ENCODE measurements at places on chromosomes 13 and 19.

DNA sequence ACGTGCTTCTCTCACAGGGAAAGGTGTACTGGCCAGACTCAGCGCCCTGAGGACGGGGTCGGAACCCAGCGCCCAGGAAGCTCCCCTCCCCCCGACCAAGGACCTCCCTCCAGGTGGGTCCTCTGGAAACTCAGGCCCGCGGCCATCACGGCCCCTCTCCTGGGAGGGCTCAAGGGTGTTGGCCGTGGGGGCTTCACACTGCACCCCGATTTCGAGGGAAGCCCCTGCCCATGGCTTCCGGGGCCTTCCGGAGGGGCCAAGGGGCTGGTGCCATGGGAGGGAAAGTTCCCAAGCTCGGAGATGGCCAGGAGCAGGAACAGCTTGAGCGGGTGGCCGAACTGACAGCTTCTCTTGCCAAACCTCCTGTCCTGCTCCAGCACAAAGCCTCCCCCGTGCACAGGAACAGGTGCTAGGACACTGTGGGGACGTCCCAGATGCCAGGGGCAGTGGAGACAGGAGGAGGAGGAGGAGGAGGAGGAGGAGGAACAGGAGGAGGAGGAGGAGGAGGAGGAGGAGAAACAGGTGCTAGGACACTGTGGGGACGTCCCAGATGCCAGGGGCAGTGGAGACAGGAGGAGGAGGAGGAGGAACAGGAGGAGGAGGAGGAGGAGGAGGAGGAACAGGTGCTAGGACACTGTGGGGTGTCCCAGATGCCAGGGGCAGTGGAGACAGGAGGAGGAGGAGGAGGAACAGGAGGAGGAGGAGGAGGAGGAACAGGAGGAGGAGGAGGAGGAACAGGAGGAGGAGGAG lies 10.0 kb downstream of the SBNO2 start:
- no peak for DNase-seq

GRCh38 chr19:46181388-46181779 lies 33.3 kb downstream of the IGFL2 start:
- DNase-seq, result no peak

DNA sequence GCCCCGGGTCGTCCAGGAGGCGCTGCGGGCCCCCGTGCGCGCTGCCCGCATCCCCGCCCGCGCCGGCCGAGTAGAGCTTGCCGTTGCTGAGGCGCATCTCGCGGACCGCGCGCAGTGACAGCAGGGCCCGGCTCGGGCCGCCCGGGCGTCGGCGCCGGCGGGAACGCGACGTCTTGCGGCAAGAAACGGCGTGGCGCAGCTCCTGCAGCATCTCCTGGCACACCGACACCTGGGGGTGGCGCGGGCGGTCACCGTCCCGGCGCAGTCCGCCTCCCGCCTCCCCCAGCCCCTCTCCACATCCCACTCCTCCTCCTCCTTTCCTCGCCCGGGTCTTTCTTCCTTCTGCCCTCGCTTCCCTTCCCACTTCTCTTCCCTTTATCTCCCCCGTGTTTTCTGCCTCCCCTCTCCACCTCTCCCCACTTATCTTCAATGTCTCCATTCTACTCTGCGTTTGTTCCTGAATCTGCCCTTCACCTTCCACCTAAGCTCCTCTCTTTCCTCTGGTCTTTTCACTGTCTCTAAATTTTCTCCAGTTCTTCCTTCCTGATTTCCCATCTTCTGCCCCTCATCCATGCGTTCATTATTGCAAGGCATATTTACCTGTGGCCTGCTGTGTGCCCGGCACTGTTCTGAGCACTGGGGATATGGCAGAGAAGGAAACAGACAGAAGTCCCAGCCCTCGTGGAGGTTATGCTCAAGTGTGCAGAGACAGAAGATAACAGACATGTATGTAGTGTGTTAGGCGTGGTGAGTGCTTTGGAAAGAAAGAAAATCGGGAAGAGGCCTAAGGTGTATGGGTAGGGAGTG lies 5.2 kb upstream of the ATP1A3 start:
- no peak for DNase-seq

DNA sequence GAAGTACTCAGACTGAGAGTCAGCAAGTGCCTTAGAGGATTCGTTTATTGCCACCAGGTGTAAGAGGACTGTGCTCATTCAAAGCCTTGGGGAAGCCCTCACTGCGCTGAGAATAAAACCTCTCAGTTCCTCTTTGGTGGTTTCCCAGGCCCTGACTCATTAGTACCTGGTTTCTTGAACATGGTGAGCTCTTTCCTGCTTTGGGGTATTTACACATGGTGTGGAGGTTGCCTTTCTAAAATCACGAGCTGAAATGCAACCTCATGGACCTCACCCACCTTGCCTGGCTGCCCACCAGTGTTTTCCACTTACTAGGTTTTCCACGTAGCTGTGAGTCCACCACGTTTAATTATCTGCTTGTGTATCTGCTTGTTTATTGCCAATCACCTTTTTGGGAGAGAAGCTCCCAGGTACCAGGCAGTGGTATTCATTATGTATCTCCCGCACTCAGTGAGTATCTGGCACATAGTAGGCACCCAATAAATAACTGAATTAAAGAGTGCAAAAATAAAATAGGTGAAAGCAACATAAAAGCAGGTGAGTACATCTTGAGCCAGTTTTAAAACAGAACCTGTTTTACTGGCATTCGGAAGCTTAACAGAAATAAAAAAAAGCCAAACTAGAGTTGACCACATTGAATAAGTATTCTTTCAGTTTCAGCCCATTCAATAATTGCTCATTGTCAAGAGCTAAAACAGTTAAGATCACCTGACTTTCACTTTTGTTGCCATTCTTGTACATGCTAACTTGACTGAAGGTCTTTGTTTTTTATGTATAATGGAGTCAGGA lies 533.0 kb downstream of the MYO16 start:
- DNase-seq, result no peak

DNA sequence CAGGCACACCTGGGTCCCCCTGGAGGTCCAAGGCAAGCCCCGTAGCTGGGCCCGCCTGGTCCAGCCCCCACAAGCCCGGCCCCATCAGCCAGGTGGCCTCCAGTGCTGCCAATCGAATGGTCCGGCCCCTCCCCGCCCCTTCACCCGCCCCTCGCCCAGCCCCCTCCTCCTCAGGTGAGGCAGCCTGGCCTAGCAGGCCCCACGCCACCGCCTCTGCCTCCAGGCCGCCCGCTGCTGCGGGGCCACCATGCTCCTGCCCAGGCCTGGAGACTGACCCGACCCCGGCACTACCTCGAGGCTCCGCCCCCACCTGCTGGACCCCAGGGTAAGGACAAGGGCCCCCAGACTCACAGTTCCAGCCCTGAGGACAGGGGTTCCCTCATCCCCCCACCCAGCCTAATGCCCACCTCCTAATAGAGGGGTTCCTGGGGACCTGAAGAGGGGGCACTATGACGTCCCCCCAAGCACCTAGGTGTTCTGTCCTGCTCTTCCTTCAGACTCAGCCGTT lies at the start of gene HPN:
Gene HPN (plus strand): TSS at position 174 of the 508 bp plus-strand sequence. CDS start 786 bp downstream, outside the sequence.
- no peak for DNase-seq

DNA sequence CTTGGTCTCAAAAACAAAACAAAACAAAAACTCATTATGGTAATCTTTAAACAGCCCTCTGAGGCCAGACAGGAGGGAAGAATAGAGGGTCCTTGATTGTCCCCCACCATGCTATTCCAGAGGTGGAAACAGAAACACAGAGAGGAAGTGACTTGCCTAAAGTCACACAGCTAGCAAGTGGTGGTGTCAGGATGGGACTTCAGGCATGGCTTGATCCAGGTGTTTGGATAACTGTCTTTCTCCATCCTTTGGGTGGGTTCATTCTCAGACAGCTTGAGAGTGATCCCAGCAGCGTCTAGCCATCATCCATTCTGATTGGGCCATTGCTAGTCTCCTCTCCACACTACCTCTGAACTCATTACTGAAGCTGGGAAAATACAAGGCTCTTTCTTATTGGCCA lies 12.5 kb downstream of the COLGALT1 start:
- no peak for DNase-seq

DNA sequence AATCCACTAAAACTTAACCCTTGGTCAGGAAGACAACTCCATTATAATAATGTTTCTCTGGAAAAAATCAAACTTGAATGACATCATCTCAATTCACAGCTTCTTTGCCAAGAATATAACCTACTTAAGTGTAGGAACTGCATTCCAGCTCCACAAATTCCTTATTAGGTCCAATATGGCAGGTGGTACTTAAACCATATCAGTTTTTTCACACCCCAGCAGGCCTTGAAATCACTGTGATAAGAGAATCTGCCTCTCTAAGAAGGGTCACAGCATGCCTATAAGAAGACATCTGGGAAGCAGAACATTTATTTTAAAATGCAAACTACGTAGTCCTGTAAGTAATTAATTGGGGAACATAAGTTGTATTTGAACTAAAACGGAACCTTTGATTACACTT lies 687.8 kb downstream of the DIAPH3 start:
- DNase-seq, result no peak

GRCh38 chr19:37999309-38000213 lies 92.6 kb downstream of the SIPA1L3 start:
- DNase-seq, result no peak

DNA sequence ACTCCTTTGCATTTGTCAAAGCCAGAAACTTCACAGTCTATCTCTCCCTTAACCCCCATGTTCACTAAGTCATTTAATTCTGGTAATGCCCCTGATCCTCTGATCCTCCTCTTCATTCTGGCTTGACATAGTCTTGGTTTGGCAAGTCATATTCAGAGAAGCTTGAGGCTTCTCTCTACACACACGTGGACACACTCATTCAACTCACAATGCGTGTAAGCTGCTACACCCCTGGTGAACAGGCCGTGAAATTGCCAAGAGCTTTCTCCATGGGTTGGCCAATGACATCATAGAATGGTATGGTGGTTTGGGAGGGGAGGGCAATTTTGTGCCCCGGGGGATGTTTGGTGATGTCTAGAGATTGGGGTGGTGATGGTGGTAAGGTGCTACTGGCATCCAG lies 47.9 kb upstream of the FLT1 start:
- DNase-seq, result no peak

DNA sequence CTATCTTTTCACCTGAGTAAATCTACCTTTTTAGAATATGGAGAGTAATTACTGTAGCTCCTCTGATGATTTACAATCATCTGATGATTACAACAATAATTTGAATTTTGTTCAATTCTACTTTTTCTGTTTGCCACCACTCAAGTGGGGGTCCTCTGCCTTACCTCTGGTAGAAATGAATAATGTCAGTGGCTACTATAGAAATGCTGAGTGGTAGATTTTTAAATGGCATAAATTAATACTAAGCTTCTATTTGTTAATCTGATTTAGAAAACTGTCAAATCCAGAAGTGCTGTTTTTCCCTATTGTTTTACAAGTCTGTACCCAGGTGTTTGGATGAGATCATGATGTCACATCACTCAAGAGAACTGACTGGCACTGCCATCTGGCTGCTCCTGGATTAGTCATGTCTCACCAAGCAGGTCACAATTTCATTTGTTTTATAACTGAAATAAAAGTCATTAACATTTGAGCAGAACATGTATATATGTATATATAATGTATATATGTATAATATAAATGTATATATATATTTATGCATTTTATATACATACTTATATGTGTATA lies 494.8 kb downstream of the TBC1D4 start:
- no peak for DNase-seq

GRCh38 chr13:77503398-77503797 lies 32.1 kb upstream of the SCEL start:
- no peak for DNase-seq

- no peak for DNase-seq
Measured at GRCh38 chr19:44592451-44592890, 20.9 kb upstream of the IGSF23 start.

- DNase-seq, result no peak
Measured at GRCh38 chr19:10852098-10852800, 4.0 kb downstream of the C19orf38 start.

- DNase-seq, result no peak
Measured at GRCh38 chr19:47363758-47364531, 14.8 kb downstream of the DHX34 start.

- DNase-seq, result no peak
Measured at GRCh38 chr13:42001580-42001979, 40.7 kb upstream of the VWA8 start.

DNA sequence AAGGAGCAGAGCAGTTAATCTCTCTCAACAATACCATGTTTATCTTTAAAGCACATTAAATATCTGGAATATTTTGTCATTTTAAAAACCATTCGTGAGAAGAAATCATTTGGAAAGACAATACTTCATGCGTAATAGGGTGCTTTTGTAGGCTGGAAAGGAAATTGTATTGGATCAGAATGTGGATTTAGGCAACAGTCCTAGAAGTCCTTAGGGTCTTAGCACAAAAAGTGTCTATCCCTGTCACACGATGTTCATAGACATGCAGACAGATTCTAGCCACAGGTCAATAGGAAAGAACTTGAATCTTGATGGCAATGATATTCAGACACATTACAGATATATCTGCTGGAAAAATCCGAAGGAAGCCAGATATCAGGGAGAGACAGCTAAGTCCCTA lies 156.0 kb downstream of the KCTD12 start:
- no peak for DNase-seq

GRCh38 chr19:1644070-1644469 lies 8.3 kb downstream of the TCF3 start:
- no peak for DNase-seq

- no peak for DNase-seq
Measured at GRCh38 chr19:13492128-13492527, 14.2 kb downstream of the CACNA1A start.

- no peak for DNase-seq
Measured at GRCh38 chr19:44712864-44713515, 14.0 kb downstream of the CEACAM16 start.

GRCh38 chr13:110162053-110162452 lies 144.9 kb downstream of the COL4A1 start:
- no peak for DNase-seq

DNA sequence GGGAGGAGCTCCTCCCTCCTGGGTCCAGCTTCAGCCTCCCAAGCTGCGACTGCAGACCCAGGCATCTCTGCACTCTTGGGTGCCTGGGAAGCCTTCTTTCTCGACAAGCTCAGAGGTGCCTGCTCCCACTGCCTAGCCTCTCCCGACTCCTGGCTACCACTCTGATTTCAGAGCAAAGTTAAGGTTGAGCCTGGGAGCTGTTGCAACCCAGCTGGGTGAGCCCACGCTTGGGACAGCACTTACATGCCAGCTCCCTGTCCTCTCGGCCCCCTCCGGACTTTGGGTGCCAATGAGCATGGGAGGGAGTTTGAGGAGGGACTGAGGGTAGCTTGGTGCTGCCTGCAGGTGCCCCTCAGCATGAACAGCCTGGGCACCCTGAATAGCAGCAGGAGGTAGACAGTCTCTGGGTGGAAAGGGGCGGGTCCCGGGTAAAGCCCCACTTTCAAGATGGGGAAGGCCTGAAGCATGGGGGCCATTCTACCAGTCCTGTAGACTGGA lies 1383.4 kb upstream of the PCDH20 start:
- DNase-seq, result no peak

GRCh38 chr13:30338331-30338851 lies 31.0 kb upstream of the KATNAL1 start:
- DNase-seq, result no peak
